G401 (cell line): ENCODE measurements at places on chromosomes 1 and 21.

DNA sequence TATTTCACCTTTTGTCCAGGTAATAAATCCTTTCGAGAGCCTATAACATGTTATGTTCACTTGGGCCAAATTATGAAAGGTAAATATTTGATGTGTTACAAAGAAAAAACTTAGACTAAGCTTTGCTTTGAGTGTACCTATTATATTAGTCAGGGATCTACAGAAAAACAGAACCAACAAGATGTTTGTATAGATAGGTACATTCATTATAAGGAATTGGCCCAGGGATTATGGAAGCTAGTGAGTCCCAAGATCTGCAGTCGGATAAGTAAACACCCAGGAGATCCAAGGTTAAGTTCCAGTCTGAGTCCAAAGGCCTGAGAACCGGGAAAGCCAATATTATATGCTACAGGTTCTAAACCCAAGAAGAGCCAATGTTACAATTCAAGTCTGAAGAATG lies 234.5 kb downstream of the NRIP1 start:
- no peak for DNase-seq

GRCh38 chr21:23108533-23108932 lies 2110.3 kb downstream of the NCAM2 start:
- DNase-seq = no peak

GRCh38 chr1:194045416-194045815 lies 859.0 kb upstream of the B3GALT2 start:
- DNase-seq = no peak

GRCh38 chr1:221541296-221541695 lies 200.6 kb downstream of the DUSP10 start:
- DNase-seq = no peak

DNA sequence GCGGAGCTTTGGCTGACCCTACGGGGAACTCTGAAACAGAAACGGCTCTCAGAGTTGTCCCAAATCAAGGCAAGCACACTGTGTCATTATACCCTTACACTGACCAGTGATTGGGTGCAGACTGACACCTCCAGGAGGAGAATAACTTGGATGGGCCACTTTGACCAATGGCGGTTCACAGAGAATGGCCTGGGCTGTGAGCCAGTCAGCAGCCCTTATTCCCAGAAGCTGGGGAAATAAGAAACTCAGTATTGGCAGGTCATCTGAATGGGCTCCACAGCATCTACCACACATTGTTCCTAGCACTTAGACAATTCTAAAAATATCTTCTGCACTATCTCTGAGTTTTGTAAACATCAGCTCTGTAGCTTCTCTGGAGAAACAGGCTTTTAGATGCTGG lies 265.2 kb downstream of the ADGRL2 start:
- DNase-seq = no peak
